ENCODE measurements at places on chromosomes 3 and 15.
A peak's percentile ranks its signal among the peaks of the same experiment; 100 is the strongest.

- no peak for DNase-seq
Measured at GRCh38 chr3:188583341-188584161, 429.6 kb downstream of the LPP start.

DNA sequence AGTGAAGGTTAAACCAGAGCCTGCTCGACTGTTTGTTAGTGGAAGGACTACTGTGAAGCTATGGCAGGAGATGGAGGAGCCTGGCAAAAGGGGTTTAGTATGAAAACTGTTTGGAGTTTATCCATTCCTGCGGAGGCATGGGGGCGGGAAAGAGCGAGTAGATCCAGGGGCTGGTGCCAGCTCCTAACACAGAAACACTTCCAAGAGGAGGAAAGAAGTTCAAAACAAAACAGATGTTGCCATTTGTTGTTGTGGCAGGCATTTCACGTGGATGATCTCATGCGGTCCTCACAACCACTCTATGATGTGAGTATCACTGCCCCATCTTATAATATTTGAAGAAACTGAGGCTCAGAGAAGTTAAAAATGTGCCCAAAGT, 30.7 kb upstream of the KY start:
- DNase-seq = no peak

DNA sequence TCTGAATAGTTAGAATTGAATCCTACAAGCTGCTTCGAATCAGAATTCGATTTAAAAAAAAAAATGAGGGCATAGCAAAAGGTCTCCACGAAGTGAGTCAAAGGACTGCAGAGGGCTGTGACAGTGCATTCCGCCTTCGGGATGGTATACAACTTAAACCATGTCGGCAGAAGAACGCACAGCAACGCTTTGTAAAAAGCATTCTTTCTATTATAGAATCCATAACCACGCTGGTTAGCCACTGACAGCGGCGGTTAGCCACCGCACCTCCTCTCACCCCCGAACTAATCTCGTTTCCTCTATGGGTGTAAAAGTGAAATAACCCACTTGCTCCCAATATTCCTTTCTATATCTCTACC, 664 bp upstream of the PIK3CA start:
- DNase-seq = no peak

DNA sequence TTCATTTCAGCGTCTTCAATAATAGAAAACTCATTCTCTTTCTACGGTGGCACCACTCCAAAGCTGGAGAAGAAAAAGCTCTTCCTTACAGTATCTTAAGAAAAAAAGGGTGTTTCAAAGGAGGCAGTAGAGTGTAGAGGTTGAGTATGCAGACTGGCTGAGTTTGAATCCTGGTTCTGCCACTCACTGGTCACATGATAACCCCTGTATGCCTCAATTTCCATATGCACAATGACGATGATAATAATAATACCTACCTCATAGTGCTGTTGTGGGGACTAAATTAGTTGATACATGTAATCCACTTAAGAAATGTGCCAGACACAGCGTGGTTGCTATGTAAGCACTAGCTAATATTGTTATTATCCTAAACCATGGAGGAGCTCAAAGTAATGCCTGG, 4.5 kb downstream of the ANP32A start:
- DNase-seq = no peak

- DNase-seq = peak; percentile 41
Measured at GRCh38 chr3:68007621-68008226, 353.3 kb upstream of the SUCLG2 start.

DNA sequence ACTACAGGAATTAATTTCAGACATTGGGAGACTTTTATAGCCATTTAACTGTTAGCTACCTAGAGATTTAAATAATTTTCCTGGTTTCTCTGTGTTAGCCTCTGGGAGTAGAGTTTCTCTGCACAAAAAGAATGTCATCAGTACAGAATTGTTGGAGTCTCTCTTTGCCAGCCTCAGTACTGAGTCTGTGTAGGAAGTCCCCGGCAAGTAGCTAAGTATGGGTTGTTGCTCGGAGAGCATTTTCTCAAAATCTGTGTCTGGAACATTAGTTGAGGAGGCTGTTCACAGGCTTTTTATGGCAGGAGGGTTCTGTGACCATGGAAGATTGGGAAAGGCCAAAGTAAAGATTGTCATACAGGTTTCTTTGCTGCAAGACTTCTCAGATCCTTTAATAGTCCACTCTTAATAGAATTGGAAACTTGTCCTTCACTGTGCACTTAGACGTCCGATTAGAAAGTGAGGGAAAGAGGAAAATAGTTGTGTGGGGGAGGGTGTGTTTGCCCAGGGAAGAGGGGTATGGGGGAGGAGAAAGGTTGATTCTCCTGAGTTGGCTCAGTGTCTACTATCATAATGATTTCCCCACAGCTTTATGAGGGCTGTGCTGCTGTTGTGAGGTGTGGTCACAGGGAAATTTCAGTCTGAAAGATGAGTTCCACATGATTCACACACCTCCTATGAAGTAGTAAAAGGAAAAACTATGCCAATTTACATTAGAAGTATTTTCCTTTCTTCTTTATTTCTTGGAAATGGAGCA, 207.1 kb downstream of the PTPRG start:
- no peak for DNase-seq
